ENCODE measurements at places on chromosomes 2 and 18. TPM values are rescaled to one million over a fixed set of nuclear protein-coding genes. Genes with fewer than 3 reads are reported as not detected.

Gene HIBCH
- 16.1 TPM for total RNA-seq

Gene TXNDC2
- 0.12 TPM for total RNA-seq

Gene GPR155
- total RNA-seq: 0.72 TPM

Gene PSMA8
- not detected for total RNA-seq

Gene FEV
- total RNA-seq: not detected

Gene PROKR1
- total RNA-seq: not detected

Gene TNFAIP6
- total RNA-seq: 1.3 TPM

Gene CYP1B1
- 8.5 TPM for total RNA-seq

Gene TSPYL6
- total RNA-seq: not detected

Gene RAB17
- total RNA-seq: 0.38 TPM

Gene ALLC
- not detected for total RNA-seq

Gene SS18
- total RNA-seq: 52.8 TPM

Gene SPAG16
- 6.3 TPM for total RNA-seq

Gene VAMP8
- total RNA-seq: 15.8 TPM

Gene IL1B
- total RNA-seq: 0.40 TPM

Gene LYPD1
- total RNA-seq: 16.3 TPM

Gene PLCD4
- 0.71 TPM for total RNA-seq

Gene LRATD1
- not detected for total RNA-seq

Gene GCG
- total RNA-seq: not detected

Gene EMX1
- total RNA-seq: not detected

Gene MAP3K19
- not detected for total RNA-seq

Gene IL18R1
- 0.80 TPM for total RNA-seq

Gene CPLX4
- not detected for total RNA-seq

Gene DYNAP
- total RNA-seq: not detected

Gene KIF5C
- total RNA-seq: 0.42 TPM

Gene NCKAP5
- 0.96 TPM for total RNA-seq

Gene CPO
- not detected for total RNA-seq
